Cerebellum (tissue), 4 donors: ENCODE measurements at places on chromosomes 7 and 10. TPM values are rescaled to one million over a fixed set of nuclear protein-coding genes. Genes with fewer than 3 reads are reported as not detected.

DNA sequence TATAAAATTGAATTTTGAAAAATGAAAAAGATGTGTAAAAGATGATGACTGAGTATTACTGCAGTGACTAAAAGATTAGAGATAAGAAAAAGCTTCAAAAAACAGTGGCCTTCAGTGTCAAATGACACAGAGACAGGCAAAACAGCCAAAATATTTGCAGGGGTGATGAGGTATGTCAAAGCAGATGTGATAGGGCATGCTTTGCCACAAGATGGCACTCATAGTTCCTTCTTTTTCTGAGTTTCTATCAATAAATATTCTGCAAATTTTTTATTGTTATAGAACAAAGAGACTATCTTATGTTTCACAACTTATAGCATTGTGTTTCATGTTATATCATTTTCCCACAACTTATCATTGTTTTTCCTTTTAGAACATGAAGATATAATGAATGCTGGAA is 344.1 kb upstream of the HPS1 start:
- no peak for DNase-seq

DNA sequence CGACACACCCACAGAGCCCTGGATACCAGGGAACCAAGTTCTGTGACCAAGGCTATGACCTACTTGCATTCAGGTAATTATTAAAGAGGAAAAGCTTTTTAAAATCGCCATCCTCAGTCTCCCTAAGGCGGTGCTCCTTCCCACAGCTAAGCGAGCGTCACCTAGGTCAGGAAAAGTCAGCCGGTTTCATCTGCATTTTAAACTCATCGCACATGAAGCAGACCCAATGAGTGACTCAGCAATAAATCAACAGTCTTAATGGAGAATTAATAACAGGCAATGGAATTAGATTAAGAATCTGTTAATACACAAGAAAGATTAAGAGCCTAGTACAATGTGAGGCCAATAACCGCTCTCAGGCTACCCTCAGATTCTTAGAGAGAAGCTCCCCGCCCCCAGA is 59.2 kb downstream of the HSPA12A start:
- no peak for DNase-seq

DNA sequence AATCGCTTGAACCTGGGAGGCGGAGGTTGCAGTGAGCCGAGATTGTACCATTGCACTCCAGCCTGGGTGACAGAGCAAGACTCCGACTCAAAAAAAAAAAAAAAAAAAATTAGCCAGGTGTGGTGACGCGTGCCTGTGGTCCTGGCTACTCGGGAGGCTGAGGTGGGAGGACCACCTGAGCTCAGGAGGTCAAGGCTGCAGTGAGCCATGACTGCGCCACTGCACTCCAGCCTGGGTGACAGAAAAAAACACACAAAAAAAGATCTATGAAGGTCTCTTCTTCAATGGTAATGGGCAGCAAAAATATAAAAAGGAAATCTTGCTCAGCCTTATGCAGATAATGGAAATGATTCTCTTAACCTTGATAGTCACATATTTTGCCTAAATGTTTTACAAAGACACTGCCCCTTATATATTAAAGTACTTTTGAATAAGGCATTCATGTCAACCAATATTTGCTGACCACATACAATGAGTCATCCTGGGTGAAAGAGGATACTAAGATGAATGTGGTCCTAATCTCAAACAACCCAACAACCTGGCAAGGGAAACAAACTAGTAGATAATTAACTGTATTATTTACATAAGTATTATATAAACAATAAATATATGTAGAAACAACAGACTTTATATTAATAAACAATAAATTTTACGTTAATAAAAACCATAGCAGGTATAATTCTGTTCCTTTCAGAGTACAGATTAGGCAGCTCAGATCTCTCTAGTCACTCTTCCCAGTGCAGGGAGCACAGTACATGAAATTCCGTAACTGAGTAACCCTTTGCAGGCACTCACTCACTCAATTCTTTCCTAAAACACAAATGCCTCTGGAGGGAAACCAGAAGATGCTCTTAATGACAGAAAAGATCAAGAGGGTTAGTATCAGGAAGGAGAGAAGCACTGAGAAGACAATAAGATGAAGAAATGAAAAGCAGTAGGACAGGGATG is 8.1 kb downstream of the TOMM7 start:
- no peak for DNase-seq

Gene DDIT4
- total RNA-seq: 60.5 TPM

GRCh38 chr7:112509402-112509801 is 28.6 kb downstream of the LSMEM1 start:
- DNase-seq: no peak

DNA sequence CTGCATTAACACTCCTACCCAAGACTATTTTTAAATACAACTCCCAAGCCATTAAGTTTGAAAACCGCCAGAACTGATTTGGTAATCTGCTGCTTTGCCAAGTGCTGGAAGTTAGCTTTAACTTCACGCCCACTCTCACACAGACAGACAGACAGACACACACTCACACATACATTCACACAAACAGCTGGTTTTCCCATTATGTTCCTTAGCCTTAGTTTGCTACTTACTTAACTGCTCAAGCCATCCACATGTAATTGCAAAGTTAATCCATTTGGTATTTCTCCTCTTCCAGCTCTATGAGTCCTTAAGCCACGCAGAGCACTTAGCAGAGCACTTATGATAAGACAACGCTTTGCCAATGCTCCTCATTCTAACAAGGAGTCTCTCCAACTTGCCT is 8.3 kb downstream of the COBL start:
- DNase-seq: no peak

GRCh38 chr7:111827863-111828504 is 265.7 kb upstream of the IMMP2L start:
- DNase-seq: no peak

- no peak for DNase-seq
Measured at GRCh38 chr7:78528964-78529363, 730.4 kb downstream of the PHTF2 start.

Gene APBB1IP
- 1.6 TPM for total RNA-seq

- no peak for DNase-seq
Measured at GRCh38 chr10:129845111-129845753, 118.8 kb downstream of the EBF3 start.

- DNase-seq: no peak
Measured at GRCh38 chr7:155198901-155199845, 98.5 kb upstream of the INSIG1 start.

Gene CALCR
- total RNA-seq: 0.45 TPM

Gene PNLIPRP3
- total RNA-seq: not detected

Gene ARMC3
- 7.8 TPM for total RNA-seq

Gene BHLHA15
- total RNA-seq: 5.4 TPM

DNA sequence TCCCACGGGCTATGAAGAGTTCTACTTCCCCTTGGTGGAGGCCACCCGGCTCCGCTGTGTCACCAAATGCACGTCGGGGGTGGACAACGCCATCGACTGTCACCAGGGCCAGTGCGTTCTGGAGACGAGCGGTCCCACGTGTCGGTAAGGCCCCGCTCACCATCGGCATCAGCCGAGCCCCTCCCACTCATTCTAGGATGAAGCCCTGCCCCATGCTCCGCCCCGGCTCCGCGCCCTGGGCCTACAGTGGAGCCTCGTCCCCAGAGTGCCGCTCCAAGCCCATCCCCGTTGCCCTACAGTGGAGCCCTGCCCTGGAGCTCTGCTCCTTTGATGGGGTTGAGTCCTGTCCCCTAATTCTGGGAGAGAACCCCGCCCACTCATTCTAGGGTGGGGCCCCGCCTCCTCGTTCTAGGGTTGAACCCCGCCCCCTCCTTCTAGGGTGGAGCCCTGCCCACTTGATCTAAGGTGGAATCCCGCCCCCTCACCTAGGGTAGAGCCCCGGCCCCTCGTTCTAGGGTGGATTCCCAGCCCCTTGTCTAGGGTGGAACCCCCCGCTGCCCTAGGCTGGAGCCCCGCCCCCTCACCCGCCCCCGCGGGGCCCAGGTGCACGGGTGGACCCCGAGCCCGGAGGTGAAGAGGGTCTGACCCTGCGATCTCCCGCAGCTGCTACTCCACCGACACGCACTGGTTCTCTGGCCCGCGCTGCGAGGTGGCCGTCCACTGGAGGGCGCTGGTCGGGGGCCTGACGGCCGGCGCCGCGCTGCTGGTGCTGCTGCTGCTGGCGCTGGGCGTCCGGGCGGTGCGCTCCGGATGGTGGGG is 3.4 kb upstream of the MUC12 start:
- no peak for DNase-seq

Gene CFAP58
- total RNA-seq: 0.45 TPM

Gene ZNF25
- 38.3 TPM for total RNA-seq

Gene MEST
- total RNA-seq: 143 TPM

- DNase-seq: no peak
Measured at GRCh38 chr10:6364893-6365292, 162.2 kb downstream of the PFKFB3 start.

DNA sequence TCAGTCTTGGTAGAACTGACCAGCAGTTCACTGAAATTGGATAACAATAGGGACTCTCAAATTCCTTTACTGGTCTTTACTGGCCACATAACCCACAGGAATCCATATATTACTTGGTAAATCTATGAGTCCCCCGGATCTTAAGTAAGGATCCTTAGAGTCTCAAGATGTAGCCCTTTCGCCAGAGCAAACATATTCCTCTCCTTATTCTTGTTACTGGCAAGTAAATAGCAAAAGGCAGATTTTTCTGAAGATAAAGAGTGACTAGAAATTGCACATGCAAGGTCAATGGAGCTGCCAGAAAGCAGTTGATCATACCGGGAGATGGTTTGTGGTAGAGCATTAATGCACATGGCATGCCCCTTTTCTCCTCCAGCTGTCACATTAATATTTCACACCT is 283.0 kb downstream of the HDAC9 start:
- DNase-seq: no peak

GRCh38 chr7:40944981-40945585 is 757.8 kb downstream of the INHBA start:
- DNase-seq: no peak

DNA sequence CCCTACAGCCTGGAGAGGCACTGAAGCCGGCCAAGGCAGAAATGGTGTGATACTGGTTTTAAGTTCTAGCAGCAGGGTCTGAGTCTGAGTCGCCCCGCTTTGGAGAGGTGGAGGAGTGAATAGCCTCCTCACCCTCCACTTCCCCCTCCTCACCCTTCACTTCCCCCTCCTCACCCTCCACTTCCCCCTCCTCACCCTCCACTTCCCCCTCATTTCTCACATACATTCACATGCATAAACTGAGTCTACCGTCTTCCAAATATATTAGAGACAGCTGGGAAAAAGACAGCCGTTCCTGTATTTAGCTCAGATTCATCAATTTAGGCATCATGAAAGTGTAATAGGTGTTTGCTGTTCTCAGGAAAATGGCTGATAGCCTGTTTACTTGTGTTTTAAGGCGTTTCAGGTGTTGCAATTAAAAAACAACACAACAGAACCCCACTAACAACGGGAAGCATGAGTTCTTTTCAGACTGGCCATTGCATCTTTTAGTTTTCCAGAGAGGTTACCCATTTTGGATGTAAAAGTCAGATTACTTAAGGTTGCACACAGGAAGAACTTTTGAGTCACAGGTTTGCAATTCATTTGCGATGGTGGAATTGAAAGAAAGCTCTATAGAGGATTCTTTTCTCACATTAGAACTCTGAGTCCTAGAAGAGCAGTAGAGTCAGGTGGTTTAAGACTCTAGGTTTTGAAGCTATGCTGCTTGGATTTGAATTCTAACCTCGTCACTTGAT is 861 bp downstream of the NRBF2 start:
- peak; percentile 7 for DNase-seq

Gene CHAT
- 7.4 TPM for total RNA-seq

Gene IFIT2
- total RNA-seq: 3.4 TPM

DNA sequence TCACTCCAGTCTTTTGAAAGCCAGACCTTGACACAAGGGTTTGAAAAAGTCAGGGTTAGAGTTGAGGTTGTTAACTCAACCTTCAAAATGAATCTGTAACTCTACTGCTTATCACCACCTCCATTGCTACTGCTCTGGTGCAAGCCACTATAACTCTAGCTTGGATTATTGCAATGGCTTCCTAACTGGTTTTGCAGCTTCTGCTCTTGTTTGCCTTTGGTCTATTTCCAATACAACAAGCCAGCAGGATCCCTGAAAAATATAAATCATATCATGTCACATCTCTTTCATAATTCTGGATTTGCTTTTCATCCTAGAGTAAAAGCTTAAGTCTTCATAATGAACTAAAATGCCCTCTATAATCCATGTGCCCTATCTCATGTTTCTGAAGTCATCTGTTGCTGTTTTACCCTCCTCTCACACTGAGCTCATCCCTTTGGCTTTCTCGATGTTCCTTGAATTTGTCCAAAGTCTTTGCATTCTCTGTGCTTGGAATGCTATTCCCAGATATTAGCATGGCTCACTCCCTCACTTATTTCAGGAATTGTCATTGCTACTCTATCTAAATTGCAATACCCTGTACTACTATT is 10.9 kb downstream of the TAS2R60 start:
- DNase-seq: no peak

GRCh38 chr7:29170781-29171180 is 23.8 kb upstream of the CHN2 start:
- no peak for DNase-seq

Gene GHRHR
- total RNA-seq: 4.3 TPM

GRCh38 chr10:98950106-98950505 is 285.5 kb downstream of the HPSE2 start:
- no peak for DNase-seq

DNA sequence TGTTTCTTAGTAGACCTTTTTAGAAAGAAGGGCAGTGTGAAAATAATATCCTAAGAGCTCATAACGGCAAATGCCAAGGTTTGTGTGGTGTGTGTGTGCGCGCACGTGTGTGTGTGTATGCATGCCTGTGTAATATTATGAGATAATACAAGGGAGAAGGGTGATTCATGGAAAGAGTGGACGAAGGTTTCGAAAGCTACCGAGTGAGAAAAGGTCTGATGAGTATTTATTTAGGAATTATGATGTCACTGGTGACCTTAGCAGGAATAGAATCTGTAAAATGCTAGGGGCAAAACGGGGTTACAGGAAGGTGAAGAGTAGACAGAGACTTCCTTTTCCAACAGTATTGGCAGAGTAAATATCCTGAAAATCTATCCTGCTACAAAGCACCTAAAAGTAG is 107.3 kb downstream of the AHR start:
- DNase-seq: no peak

DNA sequence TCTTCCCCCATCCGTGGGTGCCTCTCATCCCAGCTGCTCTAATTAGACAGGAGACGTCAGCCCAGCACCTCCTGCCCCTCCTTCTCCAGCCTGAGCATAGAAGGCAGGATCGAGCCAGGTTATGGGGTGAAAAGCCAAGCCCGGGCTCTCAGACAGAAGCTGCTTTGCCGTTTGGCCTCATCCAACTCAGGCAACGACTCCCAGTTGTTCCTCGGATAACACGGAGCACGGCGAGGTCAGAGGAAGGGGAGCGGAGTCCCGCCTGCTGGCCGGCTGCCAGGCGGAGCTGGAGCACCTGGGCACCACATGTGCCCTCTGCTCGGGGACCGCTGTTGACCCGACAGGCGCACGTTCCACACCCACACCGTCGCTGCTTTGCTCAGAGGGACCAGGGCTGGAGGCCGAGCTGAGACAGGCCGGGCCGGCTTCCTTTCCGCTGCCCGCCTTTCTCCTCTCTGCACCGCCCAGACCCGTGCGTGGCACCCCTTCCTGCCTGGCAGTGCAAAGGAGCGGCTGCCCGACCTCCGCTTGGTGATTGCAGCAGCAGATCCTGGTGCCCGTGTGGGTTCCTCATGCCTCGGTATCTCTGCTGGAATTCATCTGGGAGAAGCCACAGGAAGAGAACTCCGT is 21.6 kb upstream of the UNCX start:
- peak; percentile 57 for DNase-seq

Gene CYP3A7
- 0.45 TPM for total RNA-seq

- DNase-seq: no peak
Measured at GRCh38 chr10:113471241-113471996, 81.4 kb upstream of the HABP2 start.

GRCh38 chr10:88996927-88997326 is 6.3 kb downstream of the FAS start:
- no peak for DNase-seq
